Lower lobe of right lung (tissue), 2 donors: ENCODE measurements at places on chromosomes 3 and 15. TPM values are rescaled to one million over a fixed set of nuclear protein-coding genes. Genes with fewer than 3 reads are reported as not detected.
A peak's percentile ranks its signal among the peaks of the same experiment; 100 is the strongest.

DNA sequence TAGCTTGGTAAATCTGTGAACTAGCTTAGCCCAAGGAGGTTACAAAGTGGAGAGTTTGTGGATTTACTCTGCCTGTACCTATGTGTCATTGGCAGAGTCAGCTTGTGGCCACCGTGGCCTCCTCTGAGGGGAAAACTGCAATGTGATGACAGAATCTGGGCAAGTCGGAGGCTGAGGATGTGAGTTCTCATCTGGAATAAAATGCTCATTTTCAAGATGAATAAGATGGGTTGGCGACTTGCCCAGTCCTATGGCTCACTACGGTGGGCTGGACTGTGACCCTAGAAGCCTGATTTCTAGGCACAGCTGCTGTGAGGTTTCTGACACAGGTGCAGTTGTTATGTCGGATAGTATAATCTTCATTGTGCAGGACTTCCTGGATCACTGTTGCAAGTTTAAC is 83.7 kb downstream of the ETV5 start:
- H3K4me3 ChIP-seq = no peak overlapping the region
- no peak overlapping the region for H3K27ac ChIP-seq
- no peaks in the 10 kb centered on the region for H3K4me1 ChIP-seq
- DNase-seq = no peak
- H3K27me3 ChIP-seq = no peaks in the 10 kb centered on the region

GRCh38 chr3:79310016-79310415 is 457.8 kb downstream of the ROBO1 start:
- no peak overlapping the region for H3K27ac ChIP-seq
- no peaks in the 10 kb centered on the region for H3K36me3 ChIP-seq
- no peaks in the 10 kb centered on the region for H3K4me1 ChIP-seq

Gene GDPGP1
- total RNA-seq = 13.1 TPM

Gene LRRC31
- 1.1 TPM for total RNA-seq

DNA sequence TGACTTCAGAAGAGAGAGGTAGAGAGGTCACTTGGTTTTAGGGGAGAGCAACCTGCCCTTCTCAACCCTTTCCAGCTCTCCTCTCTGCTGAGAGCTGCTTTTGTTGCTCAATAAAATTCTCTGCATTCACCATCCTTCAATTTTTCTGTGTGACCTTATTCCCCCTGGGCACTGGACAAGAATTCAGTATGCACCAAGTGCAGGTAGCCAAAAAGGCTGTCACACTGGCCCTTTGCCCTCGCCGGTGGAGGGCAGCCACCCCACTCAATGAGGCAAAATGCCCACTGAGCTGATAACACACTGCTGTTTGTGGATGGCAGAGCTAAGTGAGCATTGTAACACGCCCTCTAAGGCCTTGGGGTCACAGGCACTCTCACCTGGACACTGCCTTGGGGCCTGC is 12.9 kb downstream of the PGBD4 start:
- H3K27me3 ChIP-seq = peaks cover 11% of the 10 kb centered on the region
- no peak overlapping the region for H3K27ac ChIP-seq
- no peaks in the 10 kb centered on the region for H3K4me1 ChIP-seq
- no peak overlapping the region for H3K4me3 ChIP-seq
- no peak for DNase-seq

- H3K36me3 ChIP-seq = no peaks in the 10 kb centered on the region
- peaks cover 13% of the 10 kb centered on the region for H3K27me3 ChIP-seq
- peak; percentile 57 for DNase-seq
Observed at GRCh38 chr3:193782276-193782647, 189.3 kb downstream of the OPA1 start.

- no peak overlapping the region for H3K27ac ChIP-seq
- H3K4me3 ChIP-seq = no peak overlapping the region
- H3K36me3 ChIP-seq = no peaks in the 10 kb centered on the region
- H3K27me3 ChIP-seq = no peaks in the 10 kb centered on the region
Observed at GRCh38 chr3:144770281-144770680, 798.7 kb downstream of the DIPK2A start.

Gene PDZRN3
- total RNA-seq = 16.0 TPM

DNA sequence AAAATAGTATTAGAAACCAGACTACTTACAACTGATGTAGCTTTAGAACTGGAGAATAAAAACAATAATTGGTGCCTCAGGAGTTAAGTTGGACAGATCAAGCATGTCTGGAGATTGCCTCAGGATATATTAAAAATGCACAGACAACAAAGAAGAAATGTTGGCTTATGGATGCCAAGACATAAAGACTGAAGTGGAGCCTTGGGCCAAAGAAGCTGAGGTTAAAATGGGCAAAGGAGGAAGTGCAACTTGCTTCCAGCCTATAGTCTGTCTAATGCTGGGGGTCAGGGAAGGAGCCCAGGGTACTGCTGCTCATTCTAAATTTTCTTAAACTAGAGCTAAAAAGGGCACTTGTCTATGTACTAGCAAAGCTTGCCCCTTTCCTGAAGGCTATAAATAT is 77.5 kb downstream of the ESYT3 start:
- H3K27ac ChIP-seq = no peak overlapping the region
- no peaks in the 10 kb centered on the region for H3K27me3 ChIP-seq
- no peak overlapping the region for H3K4me3 ChIP-seq
- peaks cover 6% of the 10 kb centered on the region for H3K36me3 ChIP-seq
- DNase-seq = no peak

GRCh38 chr3:144128108-144128892 is 156.7 kb downstream of the DIPK2A start:
- no peak overlapping the region for H3K27ac ChIP-seq
- no peaks in the 10 kb centered on the region for H3K4me1 ChIP-seq
- DNase-seq = no peak
- no peaks in the 10 kb centered on the region for H3K27me3 ChIP-seq
- H3K4me3 ChIP-seq = no peak overlapping the region
- no peaks in the 10 kb centered on the region for H3K36me3 ChIP-seq

DNA sequence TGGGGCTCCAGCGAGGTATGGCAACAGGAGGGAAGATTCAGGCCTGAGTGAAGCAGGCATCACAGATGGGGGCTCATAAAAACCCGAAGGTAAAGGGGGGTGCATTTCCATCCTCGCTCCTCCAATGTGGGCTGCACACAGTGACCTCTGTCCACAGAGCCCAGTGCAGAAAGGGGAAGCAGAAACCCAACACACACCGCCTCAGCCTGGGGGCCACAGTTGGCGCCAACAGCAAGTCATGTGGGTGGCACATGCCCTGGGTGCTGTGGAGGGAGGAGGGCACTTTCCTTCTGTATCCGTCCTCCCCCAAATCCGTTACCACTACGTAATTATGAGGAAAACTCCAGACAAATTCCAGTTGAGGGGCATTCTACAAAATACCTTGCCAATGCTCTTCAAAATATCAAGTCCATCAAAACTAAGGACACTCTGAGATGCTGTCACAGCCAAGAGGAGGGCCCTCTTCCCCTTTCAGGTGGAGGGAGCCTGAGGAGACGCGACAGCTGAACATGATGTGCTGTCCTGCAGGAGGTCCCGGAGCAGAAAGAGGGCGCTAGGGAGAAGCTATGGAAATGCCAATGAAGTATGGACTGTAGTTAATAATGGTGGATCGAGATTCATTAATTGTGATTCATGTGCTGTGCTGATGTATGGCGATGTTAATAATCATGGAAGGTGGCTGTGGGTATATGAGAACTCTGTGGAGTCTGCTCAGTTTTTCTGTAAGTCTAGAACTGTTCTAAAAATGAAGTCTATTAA is 16.4 kb downstream of the APBA2 start:
- no peaks in the 10 kb centered on the region for H3K36me3 ChIP-seq
- DNase-seq = no peak
- no peaks in the 10 kb centered on the region for H3K4me1 ChIP-seq

DNA sequence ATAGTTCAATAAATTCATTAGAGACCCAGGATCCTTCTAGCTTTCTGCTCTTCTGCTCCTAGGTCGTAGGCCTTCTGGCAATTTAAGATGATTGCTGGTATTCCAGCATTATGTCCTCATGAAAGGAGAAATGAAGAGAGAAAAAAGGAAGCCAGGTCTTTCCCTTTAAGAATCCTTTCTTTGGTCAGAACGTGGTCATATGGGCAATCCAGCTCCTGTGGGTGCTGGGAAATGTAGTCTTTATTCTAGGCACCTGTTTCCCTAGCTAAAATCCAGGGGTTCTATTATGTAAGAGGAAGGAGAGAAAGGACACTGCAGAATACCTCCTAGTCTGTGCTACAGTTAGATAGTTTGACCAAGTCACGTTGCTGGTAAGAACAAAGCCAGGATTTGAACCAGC is 35.5 kb upstream of the NR1I2 start:
- no peaks in the 10 kb centered on the region for H3K27me3 ChIP-seq
- H3K4me3 ChIP-seq = no peak overlapping the region
- H3K36me3 ChIP-seq = no peaks in the 10 kb centered on the region
- DNase-seq = no peak
- H3K27ac ChIP-seq = no peak overlapping the region
- no peaks in the 10 kb centered on the region for H3K4me1 ChIP-seq

Gene THSD4
- total RNA-seq = 18.2 TPM

Gene MST1R
- 27.3 TPM for total RNA-seq
